A549 treated with Mapracorat at 1 μM for 4 hours (cell line): ENCODE measurements at places on chromosomes 4 and X. TPM values are rescaled to one million over a fixed set of nuclear protein-coding genes. Genes with fewer than 3 reads are reported as not detected.

Gene MED14
- total RNA-seq: 19.4 to 23.2 TPM (median 22.5 TPM) in 5 replicates

Gene PAGE5
- not detected in 5 replicates for total RNA-seq

Gene UGT8
- 0.07 to 0.15 TPM (median 0.13 TPM) in 5 replicates for total RNA-seq

Gene SLC7A11
- 18.4 to 21.7 TPM (median 20.5 TPM) in 5 replicates for total RNA-seq

Gene AFF2
- total RNA-seq: 0.02 TPM in 1 of 5 replicates, not detected in the others

Gene HTN1
- not detected in 5 replicates for total RNA-seq

Gene CD38
- total RNA-seq: 9.6 to 16.6 TPM (median 13.3 TPM) in 5 replicates

Gene ZDHHC15
- not detected in 5 replicates for total RNA-seq

Gene ASB11
- not detected in 5 replicates for total RNA-seq

Gene NAA11
- not detected in 5 replicates for total RNA-seq
